ENCODE measurements at places on chromosomes 16 and 17.

DNA sequence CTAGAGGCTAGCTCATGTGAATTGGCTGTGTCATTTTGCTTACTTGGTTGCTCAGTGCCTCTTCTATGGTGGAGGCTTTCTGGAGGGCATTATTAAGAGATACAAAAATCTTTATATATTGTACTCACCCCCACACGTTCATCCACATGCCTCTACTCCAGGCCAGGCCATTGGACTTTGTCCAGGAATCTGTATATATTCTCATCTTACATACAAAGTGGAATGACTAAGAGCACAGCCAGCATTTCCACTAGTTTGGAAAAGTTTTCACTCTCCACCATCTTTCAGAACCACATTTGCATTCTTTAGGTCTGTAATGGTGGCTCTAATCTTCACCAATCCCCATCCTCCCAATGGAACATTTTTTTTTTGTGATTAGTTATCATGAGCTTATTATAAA, 4.8 kb upstream of the GLG1 start:
- no peak for DNase-seq

DNA sequence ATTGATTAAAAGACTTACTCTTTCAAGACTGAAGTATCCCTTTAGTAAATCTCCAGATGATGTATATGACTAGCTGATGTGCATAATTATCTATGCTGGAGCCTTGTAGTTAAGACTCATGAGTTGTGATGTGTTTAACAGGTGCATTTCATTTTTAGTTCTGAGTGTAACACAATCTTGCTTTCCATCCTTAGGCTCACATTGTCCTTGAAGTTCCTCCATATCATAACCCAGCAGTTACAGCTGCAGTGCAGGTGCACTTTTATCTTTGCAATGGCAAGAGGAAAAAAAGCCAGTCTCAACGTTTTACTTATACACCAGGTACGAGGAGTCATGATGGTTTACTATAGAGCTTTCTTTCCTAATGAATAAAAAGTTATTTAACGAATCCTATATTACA, 52.9 kb downstream of the ESRP2 start:
- DNase-seq: no peak

GRCh38 chr17:63523253-63523855, at the start of gene KCNH6:
Gene KCNH6 (plus strand): TSS chr17:63523358. CDS start chr17:63523414, 56 bp downstream.
- no peak for DNase-seq

GRCh38 chr17:14092808-14093207, 23.5 kb downstream of the COX10 start:
- DNase-seq: no peak

DNA sequence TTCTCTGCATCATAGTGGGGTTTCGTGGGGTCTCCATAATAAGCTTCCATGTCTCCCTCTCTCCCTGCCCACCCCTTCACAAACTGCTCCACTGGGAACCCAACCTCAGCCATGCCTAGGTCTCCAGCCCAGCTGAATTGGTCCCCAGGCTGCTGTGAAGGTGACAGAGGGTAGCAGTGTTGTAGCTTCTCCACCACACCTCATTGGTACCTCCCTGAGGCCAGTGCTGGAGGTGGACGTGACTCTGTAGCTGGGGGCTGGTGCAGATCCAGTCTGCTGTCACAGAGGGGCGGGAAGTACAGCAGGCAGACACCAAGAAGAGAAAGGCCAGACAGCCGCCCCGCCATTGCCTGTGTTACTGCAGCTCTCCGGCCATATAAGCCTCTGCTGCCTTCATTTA, 82.1 kb downstream of the OR1D5 start:
- no peak for DNase-seq

DNA sequence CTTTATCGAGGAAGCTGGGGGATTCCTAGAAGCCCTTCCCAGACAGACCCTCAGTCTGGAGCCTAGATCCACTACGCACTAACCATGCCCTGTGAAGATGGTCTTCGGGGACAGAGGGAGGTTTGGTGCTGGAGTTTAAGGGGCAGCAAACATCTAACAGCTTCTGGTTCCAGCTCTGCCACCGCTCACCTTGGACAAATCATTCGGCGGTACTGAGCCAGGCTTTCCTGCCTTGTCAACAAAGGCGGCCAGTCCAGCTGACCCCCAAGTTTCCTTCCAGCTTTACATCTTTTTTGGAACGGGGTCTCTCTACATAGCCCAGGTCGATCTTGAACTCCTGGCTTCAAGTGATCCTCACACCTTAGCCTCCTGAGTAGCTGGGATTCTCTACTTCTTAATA, 369 bp upstream of the GJD3 start:
- no peak for DNase-seq

- DNase-seq: peak; percentile 39
Observed at GRCh38 chr16:67163164-67163998, 1.2 kb upstream of the HSF4 start.

Data from AG10803 (cell line).